Sigmoid colon (tissue), 7 donors: ENCODE measurements at places on chromosomes 11 and 22. TPM values are rescaled to one million over a fixed set of nuclear protein-coding genes. Genes with fewer than 3 reads are reported as not detected.

Gene SCGB1C1
- total RNA-seq = not detected

Gene CREB3L1
- total RNA-seq = 0.66 TPM

Gene CECR2
- total RNA-seq = 1.8 TPM

Gene OR2D2
- total RNA-seq = not detected

Gene OR56A3
- not detected for total RNA-seq

Gene TMEM86A
- 4.9 TPM for total RNA-seq

Gene GTF2H1
- total RNA-seq = 50.7 TPM

Gene C22orf31
- not detected for total RNA-seq

Gene OR5B21
- not detected for total RNA-seq

Gene IFITM1
- 91.5 TPM for total RNA-seq

Gene OR6A2
- total RNA-seq = not detected

Gene RABL2B
- total RNA-seq = 29.6 TPM
